ENCODE measurements at places on chromosomes 2 and 18.

- DNase-seq: no peak
These were observed 6.7 kb upstream of the UGT1A5 start for GRCh38 chr2:233705911-233706506.

- peak; percentile 20 for DNase-seq
These were observed 828.0 kb downstream of the SLC4A3 start for GRCh38 chr2:220455351-220455990.

DNA sequence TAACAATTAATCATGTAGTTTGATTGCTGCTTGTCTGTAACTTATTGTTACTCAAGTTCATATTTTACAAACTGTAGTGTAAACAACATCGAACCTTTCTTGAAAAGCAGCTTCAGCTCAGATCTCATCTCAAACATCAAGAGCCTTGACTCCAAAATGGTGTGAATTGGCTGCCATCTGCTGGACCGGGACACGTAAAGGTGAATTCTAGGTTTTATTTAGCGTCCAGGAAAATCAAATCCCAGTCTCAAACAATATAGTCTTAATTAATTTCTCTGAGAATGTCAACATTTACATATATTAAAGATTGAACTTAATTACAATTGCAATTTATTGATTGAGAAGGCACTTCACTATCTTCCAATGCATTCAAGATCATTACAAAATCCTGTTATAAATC lies 453.0 kb downstream of the GALR1 start:
- DNase-seq: peak; percentile 45

DNA sequence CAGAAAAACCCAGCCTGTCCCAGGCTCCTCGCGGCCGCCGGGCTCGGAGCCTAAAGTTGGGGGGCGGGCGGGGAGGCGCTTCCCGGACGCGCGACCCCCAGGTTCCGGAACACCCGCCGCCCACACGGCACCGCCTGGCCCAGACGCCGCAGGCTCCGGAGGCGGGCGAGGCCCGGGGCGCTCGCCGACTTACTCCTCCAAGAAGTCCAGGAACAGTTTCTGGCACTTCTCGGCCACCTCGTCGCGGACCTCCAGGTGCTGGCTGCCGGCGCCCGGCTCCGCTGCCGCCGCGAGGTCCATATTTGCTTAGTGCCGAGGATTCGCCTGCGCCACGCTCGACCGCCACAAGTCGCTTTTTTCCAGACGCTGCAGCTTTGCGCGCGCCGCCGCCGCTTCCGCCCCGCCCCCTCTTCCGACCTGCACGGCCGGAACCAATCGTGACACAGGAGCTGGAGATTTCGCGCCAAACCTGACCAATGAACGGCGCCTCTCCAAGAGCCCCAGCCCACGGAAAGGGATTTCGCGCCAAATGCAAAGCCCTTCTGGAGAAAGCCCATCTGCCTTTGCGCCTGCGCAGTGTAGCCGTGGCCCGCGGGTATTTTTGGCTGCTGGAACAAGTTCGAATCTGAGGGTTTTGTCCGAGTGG lies at the start of gene MCM6:
Gene MCM6, minus strand, starts transcription at position 378 of the 646 bp plus-strand sequence. Its CDS starts 78 bp downstream, at position 300.
- peak; percentile 99 for DNase-seq

GRCh38 chr2:44290261-44290660 lies 15.0 kb downstream of the SLC3A1 start:
- no peak for DNase-seq

- peak; percentile 26 for DNase-seq
These were observed 93.7 kb downstream of the DYNAP start for GRCh38 chr18:54684784-54685183.

GRCh38 chr2:238875471-238876231 lies 27.8 kb downstream of the TWIST2 start:
- no peak for DNase-seq

- no peak for DNase-seq
These were observed 67.2 kb upstream of the SP5 start for GRCh38 chr2:170647741-170648436.

- DNase-seq: no peak
These were observed 70.8 kb downstream of the INPP4A start for GRCh38 chr2:98515250-98515991.

- DNase-seq: no peak
These were observed 532.3 kb downstream of the PID1 start for GRCh38 chr2:228738671-228739380.
